ENCODE measurements at places on chromosomes 5 and 9.

DNA sequence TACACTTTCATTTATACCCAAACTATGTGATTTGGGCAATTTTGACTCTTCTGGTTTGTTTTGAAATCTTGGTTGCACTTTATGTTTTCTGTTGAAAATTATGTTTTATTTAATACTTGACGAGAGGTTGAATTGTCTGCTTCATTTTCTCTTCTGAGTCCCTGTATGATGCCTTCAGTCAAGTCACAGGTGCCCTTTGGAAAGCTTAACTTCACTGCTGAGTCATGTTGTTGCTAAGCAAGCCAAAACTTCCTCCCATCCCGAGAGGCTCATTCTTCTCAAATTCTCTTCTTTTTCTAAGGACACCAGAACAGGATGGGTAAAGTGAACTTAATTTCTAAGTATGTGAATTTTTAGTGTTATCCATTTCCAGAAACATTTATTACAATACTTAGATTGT lies 455.3 kb upstream of the PTGER4 start:
- no peak for DNase-seq

DNA sequence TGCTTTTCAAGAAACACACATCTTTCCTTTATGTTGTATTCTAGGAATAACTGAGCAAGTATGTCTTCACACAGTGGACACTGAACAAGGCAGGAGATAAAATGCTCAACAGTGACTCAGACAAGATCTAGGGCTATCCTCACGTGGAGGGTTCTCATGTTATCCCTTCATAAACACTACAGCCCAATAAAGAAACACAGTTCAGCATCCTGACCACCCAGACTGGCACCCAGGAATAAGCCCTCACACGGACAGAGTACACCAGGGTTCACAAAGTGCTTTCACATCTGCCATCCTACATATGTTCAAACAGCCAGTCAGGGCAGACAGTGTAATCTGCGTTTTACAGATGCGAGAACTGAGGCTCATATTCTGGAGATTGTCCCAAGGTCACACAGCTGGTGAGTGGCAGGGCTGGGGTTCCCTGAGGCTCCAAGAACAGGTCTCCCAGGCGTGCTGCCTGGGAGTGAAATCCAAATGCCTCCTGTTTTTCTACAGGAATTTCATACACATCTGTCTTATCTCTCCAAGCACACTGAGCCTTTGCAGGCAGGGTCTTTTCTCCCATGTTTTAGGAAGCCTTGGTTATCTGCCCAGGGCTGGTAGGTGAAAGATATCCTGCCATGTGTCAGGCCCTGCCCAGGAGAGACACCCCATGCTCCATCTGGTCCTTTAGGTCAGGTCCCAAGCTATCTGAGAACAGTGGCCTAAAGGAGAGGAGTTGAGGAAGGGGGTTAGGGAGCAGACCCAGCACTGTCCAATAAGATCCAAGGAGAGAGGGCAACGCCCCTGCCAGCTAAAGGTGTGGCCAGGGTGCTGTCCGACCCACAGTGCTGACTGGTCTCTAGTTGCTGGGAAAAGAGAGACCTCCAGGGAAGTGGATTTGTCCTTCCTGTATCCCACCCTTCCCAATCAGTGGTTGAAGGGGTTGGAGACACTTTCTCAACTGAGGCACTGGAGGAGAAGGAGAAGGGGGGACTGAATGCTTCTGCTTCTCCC lies 47.9 kb upstream of the XPA start:
- no peak for DNase-seq

- DNase-seq = no peak
These were observed 305.9 kb upstream of the PRR16 start for GRCh38 chr5:120158211-120158610.

DNA sequence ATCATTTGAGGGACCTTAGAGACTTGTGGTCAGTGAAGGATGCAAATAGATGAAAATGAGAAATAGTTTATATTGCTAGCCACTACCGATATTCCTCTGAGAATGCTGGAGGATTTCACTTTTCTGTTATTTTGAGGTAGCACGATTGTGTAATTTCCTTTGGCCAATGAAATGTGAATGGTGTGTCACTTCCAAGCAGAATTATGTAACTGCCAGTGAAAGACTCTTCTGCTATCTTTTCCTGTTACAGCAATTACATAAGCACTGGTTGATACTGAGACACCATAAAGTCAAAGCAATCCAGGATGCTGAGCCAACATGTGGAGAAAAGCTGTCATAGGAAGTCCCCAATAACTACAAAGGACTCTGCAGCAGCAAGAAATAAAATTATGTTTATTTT lies 3.6 kb upstream of the PCDHA2 start:
- no peak for DNase-seq

DNA sequence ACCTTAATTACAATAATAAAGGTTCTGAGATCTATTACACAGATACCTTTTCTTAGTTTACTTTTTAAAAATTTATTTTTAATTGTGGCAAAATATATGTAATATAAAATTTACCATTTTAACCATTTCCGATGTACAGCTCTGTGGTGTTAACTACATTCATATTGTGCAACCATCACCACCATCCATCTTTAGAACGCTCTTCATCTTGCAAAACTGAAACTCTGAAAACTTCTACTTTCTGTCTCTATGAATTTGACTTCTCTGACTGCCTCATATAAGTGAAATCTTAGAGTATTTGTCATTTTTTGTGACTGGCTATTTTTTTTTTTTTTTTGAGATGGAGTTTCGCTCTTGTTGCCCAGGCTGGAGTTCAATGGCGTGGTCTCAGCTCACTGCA lies 26.8 kb downstream of the WWC1 start:
- DNase-seq = no peak

GRCh38 chr5:146344155-146345118 lies 5.8 kb downstream of the POU4F3 start:
- no peak for DNase-seq

DNA sequence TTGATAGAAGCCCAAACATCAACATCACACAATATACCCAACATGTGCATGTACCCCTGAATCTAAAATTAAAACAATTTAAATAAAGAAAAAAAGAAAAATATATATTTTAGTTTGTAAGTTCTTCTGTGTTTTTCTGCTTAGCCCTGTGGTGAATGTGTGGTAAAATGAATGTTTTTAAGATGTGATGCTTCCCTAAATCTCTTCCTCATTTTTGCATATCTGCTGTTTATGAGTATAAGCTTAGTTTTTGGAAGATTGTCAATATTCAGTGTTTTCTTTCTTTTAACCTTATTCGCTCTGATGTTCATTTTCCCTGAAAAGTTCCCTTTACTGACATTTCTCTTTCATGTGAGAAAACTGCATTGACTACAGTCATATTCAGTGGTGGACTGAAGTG lies 44.4 kb upstream of the DAB2 start:
- no peak for DNase-seq

DNA sequence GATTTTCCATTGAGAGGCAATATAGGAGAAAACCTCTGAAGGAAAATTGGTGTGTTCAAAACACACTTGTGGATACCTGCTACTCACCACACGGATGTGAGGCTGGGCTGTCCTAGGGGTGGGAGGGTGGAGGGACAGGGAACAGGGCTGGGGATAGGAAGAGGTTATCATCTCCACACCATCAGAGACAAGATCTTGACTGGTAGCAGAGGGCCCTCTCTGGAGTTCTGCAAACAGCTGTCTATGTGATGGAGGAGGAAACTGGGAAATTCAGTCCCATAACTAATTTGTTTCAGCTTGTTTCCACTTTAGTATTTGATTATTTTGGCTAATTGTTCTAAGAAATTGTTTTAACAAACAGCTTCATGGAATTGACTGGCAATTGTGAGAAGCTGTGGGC lies 91.6 kb upstream of the FSTL4 start:
- no peak for DNase-seq

- no peak for DNase-seq
These were observed 22.2 kb upstream of the CTSL start for GRCh38 chr9:87703636-87704276.

Measured in stimulated activated CD8-positive, alpha-beta memory T cell treated with anti-CD3 and anti-CD28 coated beads, Interleukin-12 subunit alpha, Interleukin-12 subunit beta, amount 100 ng/mL, for 1 hour (primary cell).